ENCODE measurements at places on chromosomes 6 and 20. TPM values are rescaled to one million over a fixed set of nuclear protein-coding genes. Genes with fewer than 3 reads are reported as not detected.
A peak's percentile ranks its signal among the peaks of the same experiment; 100 is the strongest.

DNA sequence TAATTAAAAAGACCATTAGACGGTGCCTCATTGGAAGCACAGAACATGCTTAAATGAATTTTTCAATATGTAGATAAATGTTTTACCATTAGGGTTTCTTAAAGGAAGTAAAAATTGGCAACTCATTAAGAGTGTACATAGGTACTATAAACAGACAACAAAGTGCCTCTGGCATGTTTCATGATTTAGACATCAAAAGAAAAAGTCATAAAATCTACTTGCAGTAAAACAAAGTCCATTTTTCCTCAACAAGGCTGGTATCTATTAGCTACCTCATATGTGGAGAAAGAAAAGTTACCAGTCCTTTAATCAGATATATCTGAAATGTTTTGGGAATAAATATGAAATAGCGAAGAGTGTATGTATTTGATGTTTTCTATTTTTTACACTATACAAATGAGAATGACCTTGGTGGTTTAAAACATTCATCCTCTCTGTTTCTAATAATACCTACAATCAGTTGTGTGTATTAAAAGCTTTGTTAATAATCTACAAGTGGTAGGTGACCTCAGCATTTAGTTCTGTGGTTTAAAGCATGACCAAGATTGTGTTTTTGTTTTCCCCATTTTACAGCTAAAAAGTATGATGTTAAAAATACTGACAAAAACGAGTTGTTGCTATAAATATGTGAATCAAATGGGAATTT, 87.5 kb downstream of the HDGFL1 start:
- peak; percentile 79 for DNase-seq

DNA sequence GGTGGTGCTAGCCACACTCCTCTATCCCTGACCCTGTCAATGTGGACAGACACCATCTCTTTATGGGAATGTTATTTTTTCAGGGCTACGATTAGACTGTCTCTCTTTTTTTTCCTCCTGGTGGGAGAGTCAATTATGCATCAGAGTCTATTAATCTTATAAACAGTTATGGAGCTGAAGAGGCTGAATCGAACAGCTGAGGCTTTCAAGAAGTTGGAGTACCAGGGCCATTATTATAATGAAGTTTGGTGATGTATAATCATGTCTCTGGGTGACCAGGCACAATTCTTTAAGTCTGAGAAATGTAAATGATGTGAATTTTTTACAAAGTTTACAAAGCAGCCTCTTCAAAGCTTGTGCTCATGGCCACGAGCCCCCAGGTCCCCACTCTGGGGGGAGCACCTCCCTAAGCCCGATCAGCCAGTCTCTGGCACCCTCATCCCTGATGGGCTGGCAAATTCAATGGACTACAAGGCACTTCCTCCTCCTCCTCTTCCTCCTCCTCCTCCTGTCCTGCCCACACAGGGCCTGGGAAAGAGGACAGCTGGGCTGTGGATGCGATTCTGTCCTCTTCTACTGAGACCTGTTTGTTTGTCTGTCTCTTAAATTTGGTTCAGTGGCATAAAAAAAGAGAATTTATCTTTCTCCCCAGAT, 43.9 kb upstream of the QKI start:
- DNase-seq, result no peak

BPI gene
- 0.27 TPM for polyA plus RNA-seq

DNA sequence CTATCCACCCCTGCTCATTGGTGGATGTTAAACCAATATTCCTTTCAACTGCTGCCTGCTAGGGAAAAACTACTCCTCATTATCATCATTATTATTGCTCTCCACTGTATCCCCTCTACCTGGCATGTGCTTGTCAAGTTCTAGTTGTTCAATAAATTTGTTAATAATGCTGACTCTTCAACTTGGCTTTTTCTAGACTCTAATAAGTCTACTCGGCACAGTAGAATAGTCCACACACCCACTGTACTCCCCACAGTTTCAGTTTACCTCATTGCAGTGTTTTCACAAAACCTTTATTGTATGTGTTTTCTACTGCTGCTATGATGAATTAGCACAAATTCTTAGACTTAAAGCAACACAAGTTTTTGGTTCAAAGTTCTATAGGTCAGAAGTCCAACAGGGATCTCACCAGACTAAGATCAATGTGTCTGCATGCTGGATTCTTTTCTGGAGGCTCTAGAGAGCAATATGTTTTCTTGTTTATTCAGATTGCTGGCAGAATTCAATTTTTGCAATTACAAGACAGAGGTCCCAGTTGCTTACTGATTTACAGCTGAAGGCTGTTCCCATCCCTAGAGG, 13.1 kb downstream of the BTN3A1 start:
- peak; percentile 64 for DNase-seq

ULBP1 gene
- 0.36 TPM for polyA plus RNA-seq

FOXS1 gene
- polyA plus RNA-seq, result 1.0 TPM

Data from small intestine (tissue), 16 donors.